ENCODE measurements at places on chromosomes 4 and X.

GRCh38 chrX:153416781-153417450, 5.6 kb downstream of the ZFP92 start:
- DNase-seq: no peak

DNA sequence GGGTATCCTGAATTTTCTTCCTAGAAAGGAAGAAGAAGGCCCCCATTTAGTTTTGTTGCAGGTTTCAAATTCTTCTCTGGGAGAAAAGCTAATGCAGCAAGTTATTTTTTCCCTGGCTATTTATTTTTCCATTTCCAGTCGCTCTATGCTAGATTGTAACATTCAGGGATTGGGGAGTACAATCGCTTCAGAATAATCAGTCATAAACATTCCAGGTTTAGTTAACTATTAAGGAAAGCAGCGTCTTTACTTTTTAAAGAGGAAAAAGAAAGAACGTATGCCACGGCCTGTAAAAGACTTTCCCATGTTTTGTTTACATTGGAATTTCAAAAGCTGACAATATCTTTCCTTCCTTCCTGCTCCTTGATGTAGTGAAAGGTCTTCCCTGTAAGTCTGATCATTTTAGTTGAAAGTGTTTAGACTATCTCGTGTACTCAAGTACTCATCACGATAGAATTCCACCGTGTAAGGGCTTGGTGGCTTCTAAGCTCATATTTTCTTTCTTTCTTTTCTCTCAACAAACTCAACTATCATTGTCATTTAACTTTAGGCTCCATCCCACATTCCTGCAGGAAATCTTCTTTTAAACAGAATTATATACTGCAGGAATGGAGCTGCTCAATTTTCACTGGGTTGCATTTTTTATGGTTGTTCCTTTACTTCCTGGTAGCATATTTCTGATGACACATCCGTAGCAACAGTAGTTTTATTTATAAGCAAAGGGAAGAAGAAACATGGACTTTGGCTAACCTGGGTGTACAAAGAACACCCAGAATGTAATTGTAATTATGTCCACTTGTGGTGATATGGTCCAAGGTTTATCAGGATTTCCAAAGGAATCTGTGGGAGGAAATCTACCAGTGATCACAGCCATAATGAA, 213.1 kb upstream of the FAT1 start:
- no peak for DNase-seq

- DNase-seq: peak; percentile 17
Measured at GRCh38 chr4:48635310-48635709, 144.8 kb downstream of the FRYL start.

DNA sequence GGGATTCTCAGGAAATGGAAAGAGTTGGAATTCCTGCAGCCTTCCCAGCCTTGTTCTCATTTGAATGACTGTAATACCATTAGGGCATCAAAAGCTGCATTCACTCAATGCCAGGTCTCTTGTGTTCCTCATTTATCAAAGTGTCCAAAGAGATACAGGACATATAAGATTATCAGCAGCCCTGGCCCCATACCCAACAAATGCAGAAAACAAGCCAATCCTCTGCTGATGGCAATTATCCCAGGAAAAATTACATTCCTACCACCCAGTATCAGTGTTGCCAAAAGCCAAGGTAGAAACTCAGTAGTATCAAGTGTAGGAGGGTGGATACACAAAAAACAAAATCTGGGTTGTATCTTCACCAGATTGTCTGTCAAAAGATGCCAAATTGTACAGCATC, 18.5 kb upstream of the ASB5 start:
- DNase-seq: no peak

DNA sequence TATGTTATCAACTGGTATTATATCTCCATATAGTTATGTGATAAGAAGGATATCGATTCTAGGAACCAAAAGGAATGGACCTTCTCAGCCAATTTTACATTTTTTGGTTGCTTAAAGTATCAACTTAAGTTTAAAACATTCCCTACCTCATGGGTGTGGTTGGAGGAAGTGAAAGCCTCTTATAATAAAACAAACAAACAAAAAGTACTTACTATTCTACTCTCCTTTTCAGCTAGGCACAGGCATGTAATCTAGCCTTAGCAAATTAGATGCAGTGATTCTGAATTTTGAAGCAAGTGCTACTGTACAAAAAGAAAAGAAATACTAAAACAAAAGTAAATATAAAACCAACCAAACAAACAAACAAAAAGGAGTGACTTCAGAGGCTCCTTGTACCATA, 485.4 kb downstream of the C4orf33 start:
- no peak for DNase-seq

DNA sequence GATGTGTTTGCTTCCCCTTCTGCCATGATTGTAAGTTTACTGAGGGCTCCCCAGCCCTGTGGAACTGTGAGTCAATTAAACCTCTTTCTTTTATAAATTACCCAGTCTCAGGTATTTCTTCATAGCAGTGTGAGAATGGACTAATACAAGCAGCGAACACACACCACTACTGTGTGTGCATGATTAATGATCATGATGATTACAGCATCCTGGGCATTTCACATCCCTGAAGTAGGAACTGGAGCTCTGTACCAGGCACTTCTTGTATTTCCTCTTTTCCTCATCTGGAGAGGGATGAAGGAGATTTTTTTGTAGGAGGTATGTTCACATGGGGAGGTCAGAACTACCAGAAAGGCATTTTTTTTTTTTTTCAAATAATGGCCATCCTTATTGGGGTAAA, 60.8 kb downstream of the PPM1K start:
- no peak for DNase-seq

DNA sequence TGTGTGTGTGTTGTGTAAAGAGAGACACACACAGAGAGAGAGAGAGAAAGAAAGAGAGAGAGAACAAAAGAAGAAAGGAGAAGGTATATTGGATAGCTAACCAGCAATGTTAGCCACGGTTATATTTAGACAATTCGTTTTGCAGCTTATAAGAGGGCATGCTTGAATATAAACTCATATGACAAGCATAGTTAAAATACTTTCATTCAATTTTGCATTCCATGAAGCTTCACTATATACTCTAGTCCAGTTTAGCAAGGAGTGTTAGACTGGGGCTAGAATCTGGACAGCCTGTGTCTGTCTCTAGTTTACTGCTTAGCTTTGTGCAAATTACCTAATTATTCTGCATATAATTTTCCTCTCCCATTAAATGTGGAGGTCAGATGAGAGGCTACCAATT, 525.9 kb upstream of the ZFP42 start:
- no peak for DNase-seq

GRCh38 chr4:140359562-140360427, 13.7 kb upstream of the SCOC start:
- DNase-seq: peak; percentile 11

DNA sequence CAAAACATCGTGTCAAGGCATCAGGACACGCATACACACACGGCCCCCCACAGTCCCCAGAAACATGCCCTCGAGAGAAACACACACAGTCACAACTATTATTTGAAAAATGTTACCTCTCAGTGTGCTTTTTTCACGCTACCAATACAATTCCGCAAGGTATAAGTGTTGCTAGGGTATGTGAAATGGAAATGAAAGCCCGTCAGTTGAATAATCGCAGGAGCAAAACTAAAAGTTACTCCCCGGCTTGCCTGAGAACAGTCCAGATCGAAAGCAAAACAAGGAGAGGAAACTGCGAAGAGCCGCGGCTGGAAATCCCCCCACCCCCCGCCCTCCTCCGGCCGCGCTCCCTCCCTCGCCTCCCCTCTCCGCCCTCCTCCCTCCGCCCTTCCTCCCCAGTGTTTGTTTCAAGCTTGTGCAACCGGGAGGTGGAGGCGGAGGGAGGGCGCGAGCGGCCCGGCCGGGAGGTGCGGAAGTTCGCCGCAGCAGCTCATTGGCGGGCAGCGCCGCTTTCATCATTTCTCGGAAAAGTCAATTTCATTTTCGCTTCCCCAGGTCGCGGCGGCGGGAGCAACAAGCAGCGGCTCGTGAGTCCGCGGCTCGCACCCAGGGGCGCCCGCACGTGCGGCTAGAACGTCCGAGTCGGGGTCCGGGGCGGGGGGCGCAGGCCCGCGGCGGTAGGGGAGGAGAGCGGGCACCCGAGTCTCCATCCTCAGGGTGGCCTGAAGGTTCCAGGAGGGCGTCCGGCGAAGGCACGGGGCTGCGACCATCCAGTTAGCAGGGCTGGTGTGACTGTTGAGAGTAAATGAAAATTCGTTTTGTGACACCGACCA, at the start of gene IRF2:
Gene IRF2, minus strand, starts transcription at position 288 of the 833 bp plus-strand sequence. CDS start 45,486 bp downstream, outside the sequence.
- DNase-seq: peak; percentile 98

DNA sequence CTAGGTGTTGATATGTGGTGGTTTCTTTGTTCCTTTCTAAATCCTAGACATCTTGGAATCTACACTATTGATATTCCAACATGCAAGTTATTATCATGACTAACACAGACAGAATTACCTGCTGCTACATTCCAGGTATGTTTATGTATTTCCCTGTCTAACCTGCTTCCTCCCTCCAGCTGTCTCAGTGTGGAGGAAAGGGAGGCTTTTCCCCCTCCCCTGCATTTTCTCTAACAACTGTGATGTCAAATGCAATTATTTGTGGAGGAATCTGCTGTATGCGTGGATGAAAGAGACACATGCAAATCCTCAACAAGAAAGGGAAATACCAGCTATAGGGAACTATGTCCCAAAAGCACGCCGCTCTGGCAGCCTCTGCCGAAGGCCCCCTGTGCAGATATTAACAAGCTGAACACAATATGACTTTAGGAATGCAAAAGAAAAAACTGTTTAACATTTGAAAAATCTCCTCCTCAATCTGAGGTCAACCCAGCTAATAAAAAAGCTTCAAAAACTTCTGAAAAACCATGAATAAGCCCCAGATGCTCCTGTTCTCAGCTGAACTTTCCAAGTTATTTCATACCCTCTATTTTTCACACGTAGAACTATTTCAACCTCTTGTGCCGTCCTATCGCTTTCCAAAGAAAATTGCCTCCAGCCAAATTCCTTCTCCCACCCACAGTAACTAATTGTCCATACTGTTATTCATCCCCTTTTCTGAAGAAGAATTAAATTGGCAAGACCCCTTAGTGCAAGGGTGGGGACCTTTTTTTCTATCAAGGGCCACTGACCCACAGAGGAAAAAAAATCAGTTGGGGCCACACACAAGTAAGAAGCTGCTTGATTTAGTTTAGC, 225.1 kb upstream of the GPC4 start:
- no peak for DNase-seq

DNA sequence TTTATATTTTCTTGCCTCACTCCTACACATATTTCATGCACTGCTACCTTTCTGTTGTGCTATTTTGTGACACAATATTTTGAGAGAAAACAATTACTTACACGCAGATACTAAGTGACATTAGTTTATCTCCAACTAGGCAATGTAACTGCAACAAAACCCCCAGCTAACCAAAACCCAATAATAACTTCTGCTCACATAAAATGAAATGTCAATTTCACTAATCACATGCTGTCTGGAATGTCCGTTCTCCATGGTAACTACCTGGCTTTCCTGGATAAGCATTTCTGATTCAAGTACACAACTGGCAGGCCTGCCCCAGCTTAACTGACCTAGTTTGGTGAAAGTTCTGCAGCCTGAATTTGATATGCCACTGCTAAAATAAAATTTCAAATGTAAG, 313.5 kb downstream of the TMA16 start:
- DNase-seq: no peak

- no peak for DNase-seq
Measured at GRCh38 chr4:147987252-147987651, 255.4 kb downstream of the ARHGAP10 start.

- no peak for DNase-seq
Measured at GRCh38 chrX:30483996-30484395, 93.6 kb downstream of the TASL start.

GRCh38 chr4:114659386-114660008, 60.9 kb downstream of the UGT8 start:
- no peak for DNase-seq

DNA sequence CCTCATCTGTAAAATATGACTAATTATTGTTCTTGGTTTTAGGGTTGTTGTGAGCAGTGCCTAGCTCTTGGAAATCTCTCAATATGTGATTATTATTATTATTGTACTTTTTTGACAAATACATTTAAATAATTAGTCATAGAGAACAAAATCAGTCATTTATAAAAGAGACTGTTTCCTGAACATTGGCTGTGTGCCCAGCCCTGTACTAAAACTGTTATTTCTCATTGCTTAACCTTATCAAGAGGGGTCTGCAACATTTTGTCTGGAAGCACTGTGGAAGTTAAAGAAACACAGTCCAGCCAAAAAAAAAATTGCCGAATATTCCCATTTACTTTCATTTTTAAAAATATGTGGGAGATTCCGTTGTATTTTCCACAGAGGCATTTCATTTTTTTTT, 989.2 kb upstream of the SLIT2 start:
- DNase-seq: no peak

GRCh38 chr4:82363896-82364487, 9.8 kb downstream of the HNRNPD start:
- no peak for DNase-seq

DNA sequence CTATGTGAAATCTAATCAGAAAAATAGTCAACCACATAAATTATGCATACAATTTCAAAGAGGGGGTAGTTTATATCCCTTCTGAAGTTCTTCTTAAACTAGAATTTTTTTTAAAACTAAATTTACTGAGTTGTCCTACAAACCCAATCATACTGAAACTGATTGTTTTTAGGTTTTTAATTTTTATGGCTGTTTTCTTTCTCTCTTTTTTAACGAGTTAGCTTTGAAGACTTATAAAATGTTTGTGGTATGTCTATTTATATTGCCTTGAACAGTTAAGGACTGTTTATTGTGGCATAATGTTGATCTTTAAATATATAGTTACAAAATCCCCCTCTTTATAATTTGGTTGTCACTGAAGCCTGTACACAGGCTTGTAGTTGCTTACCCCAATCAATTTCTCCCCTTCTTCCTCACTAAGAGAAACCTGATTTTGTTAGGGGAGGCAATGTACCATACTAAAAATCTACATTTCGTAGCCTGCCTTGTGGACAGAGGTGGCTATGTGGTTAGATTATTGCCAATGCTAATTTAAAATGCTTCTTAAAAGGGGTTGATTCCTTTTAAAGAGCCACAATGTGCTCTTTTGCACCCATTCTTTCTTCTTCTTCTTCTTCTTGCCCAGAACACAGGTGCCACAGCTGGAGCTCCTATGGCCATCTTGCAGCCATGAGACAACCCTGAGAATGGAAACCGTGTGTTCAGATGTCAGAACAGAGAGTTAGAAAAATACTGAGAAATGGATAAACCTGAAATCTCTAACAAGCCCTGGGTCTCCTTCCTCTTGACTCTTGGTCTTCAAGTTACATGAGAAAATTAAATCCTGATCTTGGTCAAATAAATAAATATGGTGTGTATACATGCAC, 102.7 kb upstream of the ZNF827 start:
- DNase-seq: no peak

GRCh38 chr4:121253961-121254360, 89.8 kb upstream of the TNIP3 start:
- no peak for DNase-seq

- no peak for DNase-seq
Measured at GRCh38 chr4:16750882-16751642, 147.4 kb downstream of the LDB2 start.

- DNase-seq: no peak
Measured at GRCh38 chr4:53431052-53431451, 53.6 kb downstream of the FIP1L1 start.

DNA sequence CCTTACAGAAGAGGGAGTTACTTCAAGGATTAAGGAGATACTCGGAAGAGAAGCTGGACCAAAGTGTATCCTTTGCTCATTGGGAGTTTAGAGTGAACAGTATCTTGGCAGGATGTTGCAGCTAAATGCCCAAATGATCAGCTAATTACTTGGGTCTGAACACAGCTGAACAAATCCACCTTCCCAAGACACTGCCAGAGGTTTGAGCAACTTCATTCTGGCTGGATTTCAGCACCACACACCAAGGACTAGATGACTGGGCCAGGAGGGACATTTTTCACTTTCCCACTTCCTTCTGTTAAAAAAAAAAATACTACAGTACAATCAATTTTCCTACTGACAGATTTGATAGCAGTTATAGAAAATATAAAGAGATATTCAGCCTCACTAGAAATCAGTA, 324.6 kb downstream of the MID1IP1 start:
- no peak for DNase-seq
